Hepatic stellate cell (primary cell): ENCODE measurements at places on chromosomes 11 and 22.

- no peak for DNase-seq
These were observed 1474.2 kb downstream of the FAM181B start for GRCh38 chr11:81259471-81259870.

DNA sequence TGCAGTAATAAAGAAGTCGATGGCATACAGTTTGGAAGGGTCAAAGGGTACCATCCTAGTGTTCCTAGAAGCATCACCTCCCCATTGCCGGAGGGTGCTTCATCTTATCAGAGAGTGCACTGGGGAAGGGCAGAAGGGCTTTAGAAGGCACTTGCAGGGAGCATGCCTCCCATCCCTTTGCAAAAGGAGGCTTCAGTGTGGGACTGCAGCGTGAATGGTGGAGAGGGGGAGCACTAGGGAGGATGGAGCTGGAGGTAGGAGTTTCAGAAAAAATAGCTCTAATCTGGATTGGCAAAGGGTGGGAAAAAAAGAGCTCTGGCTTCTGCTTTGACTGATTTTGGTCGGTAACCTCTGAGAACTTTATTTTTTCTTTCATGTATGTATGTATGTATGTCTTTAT lies 5.0 kb downstream of the NTM start:
- DNase-seq: no peak

GRCh38 chr11:122085264-122085663 lies 30.8 kb downstream of the BLID start:
- peak; percentile 25 for DNase-seq

DNA sequence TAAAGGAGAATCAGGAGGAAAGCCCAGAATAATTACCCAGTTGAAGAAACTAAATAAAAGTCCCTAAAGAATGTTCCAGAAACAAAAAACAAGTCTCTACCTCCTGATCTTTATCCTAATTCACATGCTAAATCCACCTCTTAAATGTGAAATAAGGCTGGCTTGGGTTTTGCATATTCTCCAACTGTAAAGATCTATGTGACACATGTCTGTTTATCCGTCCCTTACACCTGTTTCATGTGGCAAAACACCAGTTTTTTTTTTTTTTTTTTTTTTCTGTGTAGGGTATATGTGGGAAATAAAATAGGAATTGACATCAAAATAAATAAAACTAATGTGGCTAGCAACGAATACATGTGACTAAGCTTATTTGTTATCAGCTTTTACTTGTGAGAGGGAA lies 70.5 kb downstream of the NARS2 start:
- DNase-seq: no peak

DNA sequence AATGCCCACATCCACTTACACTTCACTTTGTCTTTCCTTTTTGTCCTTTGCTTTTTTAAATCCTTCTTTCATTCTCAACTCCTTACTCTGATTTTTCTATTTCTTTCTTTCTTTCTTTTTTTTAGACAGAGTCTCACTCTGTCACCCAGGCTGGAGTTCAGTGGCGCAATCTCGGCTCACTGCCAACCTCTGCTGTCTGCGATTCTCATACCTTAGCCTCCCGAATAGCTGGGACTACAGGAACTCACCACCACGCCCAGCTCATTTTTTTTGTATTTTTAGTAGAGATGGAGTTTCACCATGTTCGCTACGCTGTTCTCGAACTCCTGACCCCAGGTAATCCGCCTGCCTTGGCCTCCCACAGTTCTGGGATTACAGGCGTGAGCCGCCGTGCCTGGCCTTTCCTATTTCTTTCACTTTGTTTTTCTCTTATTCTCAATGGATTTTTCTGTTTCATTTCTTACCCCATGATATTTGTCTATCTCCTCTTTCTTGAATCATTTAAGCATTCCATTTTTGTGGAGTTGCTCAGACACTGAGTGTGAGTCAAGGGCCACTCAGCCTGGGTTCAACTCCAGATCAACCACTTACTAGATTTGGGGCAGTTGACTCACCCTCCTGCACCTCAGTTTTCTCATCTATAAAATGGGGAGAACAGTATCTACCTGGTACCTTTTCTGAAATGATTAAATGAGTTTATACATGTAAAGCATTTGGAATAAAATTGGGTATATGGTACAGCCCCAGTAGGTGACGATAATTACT lies 7.6 kb downstream of the KCNJ5 start:
- no peak for DNase-seq

- DNase-seq: peak; percentile 54
These were observed 378.8 kb downstream of the ETS1 start for GRCh38 chr11:128208329-128209137.

GRCh38 chr22:49203091-49203858 lies 624.4 kb downstream of the BRD1 start:
- DNase-seq: no peak

DNA sequence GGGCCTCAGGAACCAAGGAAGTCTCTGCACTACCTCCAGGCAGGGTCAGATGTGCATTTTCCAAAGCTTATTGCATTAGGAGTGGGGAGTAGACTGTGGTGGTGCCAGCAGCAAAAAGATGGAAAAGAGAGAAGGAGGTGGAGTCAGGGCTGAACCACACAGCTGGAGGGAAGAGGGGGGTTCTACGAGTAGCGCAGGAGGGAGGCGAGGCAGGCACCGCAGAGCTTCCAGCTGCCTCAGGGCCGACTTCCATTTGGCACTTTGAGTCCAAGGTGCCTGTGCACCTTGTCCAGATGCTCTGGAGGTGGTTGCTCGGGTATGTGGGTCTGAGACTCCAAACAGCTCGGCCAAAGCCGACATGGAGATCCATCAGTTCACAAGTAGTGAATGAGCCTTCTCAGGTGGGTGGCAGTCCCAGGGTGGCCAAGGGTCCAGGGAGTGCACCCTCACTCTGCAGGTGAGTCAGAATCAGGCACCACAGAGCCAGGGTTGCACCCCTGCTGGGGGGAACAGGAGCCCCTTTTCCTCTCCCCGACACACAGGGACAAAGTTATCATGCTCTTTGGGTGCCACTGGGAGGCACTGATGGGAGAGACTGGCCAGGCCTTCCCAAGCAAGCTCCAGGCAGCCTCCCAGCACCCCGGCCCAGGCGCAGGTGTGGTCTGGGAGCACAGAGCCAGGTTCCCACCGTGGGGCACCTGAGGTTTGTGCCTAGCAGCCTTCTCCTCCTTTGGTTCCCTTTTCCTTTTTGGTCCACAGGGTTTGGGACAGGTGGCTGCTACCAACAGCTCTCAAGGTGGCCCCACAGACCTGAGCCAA lies 30.2 kb downstream of the GGT5 start:
- no peak for DNase-seq

DNA sequence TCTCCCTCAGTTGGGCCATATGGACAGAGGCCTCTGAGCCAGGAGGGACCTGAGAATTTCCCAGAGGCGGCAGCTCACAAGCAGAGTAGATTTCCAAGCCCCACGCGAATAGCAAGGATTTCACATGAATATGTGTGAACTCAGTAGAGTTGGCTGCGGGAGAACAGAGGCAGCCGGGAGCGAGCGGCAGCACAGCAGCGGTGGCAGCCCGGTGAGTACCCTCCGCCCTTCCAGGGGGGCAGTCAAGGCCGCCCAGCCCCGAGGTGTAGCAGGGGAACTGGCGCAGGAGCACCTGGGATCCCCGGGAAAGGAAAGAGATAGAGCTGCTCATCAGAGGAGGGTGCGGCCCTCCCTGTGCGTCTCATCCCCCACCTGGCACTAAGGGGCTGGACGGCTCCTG lies 8.4 kb upstream of the MS4A15 start:
- DNase-seq: no peak

DNA sequence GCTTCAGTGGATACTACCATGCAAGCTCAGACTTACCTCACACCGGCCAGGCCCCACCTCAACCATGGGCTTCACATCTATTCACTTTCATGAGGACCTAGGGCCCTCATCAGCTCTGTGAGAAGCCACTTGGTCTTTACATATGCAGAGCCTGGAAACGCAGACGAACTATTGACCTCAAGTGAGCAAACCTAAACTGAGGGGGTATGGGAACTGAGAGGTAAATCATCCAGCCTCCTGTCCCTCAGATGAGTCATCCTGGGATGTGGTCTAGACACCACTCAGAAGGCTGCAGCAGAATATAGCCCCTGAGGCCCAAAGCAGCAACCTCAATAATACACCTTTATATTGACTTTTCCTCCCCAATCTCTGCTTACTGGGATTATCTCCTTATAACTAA lies 578.0 kb downstream of the INSC start:
- no peak for DNase-seq

GRCh38 chr11:720642-721246 lies 14.7 kb downstream of the EPS8L2 start:
- no peak for DNase-seq

- DNase-seq: no peak
These were observed 5.9 kb downstream of the PAK1 start for GRCh38 chr11:77467993-77468392.

DNA sequence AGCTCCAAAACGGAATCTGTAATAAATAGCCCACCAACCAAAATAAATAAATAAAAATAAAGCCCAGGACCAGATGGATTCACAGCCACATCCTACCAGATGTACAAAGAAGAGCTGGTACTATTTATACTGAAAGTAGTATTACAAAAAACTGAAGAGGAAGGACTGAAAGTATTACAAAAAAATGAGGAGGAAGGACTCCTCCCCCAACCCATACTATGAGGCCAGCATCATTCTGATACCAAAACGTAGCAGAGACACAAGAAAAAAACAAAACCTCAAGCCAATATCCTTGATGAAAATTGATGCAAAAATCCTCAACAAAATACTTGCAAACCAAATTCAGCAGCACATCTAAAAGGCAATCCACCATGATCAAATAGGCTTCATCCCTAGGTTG lies 65.4 kb downstream of the CYP2R1 start:
- no peak for DNase-seq

GRCh38 chr22:26066534-26066933 lies 102.7 kb upstream of the SEZ6L start:
- DNase-seq: no peak

DNA sequence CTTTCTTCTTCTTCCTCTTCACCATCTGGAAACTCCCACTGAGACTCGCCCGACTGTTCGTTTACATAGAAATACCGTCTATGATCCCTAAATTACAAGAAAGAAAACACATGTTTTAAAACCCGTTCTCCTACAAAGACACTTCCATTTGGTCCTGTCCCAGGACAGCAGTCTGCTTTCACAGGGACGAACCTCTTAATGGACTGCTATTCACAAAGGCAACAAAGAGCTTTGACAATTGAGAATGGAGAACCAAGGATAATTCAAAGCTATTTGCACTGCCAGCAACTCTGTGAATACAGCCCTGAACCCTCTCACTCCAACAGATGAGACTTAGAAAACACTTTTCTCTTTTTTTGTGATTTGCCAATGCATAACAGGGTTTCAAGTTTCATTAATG lies 16.3 kb upstream of the AGBL2 start:
- no peak for DNase-seq

- no peak for DNase-seq
These were observed 49.8 kb upstream of the PLET1 start for GRCh38 chr11:112310419-112310818.

DNA sequence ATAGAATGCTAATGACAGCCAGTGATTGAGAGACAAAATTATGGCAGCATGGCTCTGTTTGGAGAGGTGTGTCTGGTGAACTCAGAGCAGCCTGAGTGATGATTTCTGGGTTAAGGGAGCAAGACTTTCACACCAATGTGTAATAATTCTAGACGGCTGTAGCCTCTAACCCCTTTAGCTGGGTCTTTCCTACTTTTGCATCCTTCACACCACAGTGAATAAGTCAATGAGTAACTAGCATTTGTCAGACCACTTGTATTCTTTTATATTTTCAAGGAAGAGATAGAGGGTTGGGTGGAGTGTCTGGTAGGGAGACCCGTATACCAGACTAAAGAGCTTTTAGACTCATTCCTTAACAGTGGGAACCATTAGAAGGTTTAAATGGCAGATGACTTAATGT lies 50.4 kb downstream of the ATXN10 start:
- DNase-seq: no peak

DNA sequence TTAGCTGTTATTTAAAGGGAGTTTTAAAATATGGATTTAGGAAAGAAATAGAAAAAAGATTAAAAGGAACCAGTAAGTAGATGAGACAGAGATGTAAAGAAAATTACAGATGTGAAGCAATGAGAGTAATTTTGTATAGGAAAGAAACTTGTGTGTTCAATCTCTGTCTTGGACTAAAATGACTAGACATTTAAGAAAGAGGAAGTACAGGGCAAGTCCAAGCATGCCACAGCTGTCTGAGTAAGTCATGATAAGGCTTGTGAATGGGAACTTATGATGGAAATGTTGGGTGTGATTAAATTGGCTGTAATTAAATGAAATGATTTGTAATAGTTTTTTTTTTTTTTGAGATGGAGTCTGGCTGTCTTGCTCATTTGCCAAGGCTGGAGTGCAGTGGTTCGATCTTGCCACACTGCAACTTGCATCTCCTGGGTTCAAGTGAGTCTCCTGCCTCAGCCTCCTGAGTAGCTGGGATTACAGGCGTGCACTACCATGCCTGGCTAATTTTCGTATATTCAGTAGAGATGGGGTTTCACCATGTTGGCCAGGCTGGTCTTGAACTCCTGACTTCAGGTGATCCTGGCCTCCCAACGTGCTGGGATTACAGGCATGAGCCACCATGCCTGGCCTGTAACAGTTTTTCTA lies 5.9 kb upstream of the ACY3 start:
- no peak for DNase-seq

GRCh38 chr11:129702410-129703398 lies 112.9 kb upstream of the TMEM45B start:
- DNase-seq: no peak

- DNase-seq: peak; percentile 16
These were observed 5.1 kb downstream of the OR10V1 start for GRCh38 chr11:59708537-59708936.

DNA sequence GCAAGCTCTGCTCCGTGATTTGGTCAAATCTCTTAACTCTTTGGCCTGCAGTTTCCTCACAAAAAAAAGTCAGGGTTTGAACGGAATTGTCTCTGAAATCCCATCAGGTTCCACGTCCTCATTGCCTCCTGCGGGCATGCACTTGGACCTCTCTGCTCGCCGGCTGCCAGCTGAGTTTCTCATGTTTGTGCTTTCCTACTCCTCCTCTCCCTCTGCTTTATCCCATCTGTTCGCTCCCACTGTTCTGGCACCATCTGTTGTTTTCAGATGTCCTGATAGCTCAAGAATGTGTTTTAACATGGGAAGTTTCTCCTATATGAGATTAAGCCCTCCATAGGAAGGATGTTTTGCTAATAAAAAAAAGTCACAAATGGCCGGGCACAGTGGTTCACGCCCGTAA lies 49.4 kb upstream of the ARHGAP42 start:
- DNase-seq: no peak

DNA sequence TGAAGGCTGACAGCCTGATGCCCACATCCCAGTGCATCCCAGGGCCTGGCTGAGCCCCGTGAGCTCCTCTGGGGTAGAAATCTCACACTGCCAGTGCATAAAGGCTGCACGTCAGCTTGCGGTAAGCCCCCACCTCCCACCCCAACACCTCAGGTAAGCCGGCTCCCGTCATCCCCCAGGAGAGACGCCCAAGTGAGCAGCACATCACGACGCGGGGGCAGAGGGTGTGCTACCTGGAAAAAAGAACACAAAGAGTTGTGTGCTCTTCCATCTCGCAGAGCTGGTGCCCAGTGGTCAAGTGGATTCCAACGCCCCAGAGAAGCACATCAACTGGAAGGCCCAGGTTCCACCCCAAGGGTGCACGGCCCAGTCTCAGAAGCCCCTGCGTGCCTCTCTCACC lies 50.0 kb downstream of the IGSF9B start:
- DNase-seq: no peak

- peak; percentile 70 for DNase-seq
These were observed 7.3 kb upstream of the SYT7 start for GRCh38 chr11:61587951-61588727.
